DMS53 (cell line): ENCODE measurements at places on chromosomes 12 and 14.
A peak's percentile ranks its signal among the peaks of the same experiment; 100 is the strongest.

DNA sequence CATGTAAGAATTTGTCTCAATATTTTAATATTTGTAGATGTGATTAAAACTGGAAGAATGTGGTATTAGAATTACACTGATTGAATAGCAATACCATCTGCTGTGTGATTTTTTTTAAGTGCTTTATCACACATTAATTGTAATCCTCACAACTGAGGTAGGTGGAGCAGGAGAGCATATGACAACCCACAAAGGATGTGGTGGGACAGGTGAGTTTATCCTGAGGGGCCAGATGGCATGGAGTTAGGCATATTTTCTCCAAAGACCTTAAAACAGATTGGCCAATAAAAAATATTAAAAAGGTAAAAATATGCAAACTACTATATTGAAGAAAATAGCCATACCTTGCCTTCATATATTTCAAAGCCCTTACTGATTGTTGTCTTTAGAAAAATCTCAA lies 7.8 kb downstream of the LRRC10 start:
- peak; percentile 45 for DNase-seq

- DNase-seq: peak; percentile 59
Measured at GRCh38 chr12:98893675-98894411, 248.8 kb downstream of the APAF1 start.

DNA sequence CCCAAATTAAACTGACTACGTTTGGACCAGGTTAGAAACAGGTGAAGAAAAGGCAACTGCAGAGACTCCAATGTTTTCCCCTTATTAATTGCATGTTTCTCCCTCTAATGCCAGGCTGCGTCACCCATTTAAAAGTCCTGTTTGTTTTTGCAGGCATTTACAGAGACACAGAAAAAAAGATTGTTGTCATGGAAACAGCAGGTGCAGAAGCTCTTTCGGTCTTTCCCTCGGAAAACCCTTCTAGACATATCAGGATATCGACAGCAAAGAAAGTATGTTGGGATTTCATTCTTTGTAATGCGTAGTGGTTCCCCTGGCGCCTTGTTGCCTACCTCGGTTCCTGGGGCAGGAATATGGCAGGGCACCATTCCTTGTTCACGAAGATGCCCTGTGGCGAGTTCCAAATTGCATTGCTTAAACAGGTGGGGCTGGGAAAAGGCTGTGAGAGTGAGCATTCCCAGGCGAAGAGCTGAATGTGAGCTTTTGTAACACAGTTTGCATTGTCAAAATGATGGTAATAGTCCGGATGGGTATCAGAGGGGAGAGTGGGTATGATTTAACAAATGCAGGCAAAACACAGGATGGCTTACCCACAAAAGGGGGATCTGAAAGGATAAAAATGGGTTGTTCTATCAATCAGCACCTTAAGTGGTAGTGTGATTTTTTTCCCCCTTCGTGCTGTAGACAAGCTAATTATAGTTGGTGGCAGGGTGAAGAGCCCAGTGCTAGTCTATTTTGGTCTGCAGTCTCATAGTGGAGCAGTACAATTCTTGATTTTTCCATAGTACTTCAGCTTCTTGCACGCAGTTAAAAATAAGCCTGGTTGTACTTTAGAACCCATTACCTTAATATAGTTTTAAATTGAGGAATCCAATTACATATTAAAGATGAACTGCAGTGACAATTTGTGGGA lies 132.4 kb downstream of the GCH1 start:
- DNase-seq: peak; percentile 59

GRCh38 chr12:31312431-31312830 lies 13.5 kb downstream of the SINHCAF start:
- DNase-seq: no peak

GRCh38 chr12:104750061-104750460 lies 208.0 kb downstream of the SLC41A2 start:
- peak; percentile 35 for DNase-seq

GRCh38 chr12:75977590-75977951 lies 54.0 kb downstream of the PHLDA1 start:
- no peak for DNase-seq

DNA sequence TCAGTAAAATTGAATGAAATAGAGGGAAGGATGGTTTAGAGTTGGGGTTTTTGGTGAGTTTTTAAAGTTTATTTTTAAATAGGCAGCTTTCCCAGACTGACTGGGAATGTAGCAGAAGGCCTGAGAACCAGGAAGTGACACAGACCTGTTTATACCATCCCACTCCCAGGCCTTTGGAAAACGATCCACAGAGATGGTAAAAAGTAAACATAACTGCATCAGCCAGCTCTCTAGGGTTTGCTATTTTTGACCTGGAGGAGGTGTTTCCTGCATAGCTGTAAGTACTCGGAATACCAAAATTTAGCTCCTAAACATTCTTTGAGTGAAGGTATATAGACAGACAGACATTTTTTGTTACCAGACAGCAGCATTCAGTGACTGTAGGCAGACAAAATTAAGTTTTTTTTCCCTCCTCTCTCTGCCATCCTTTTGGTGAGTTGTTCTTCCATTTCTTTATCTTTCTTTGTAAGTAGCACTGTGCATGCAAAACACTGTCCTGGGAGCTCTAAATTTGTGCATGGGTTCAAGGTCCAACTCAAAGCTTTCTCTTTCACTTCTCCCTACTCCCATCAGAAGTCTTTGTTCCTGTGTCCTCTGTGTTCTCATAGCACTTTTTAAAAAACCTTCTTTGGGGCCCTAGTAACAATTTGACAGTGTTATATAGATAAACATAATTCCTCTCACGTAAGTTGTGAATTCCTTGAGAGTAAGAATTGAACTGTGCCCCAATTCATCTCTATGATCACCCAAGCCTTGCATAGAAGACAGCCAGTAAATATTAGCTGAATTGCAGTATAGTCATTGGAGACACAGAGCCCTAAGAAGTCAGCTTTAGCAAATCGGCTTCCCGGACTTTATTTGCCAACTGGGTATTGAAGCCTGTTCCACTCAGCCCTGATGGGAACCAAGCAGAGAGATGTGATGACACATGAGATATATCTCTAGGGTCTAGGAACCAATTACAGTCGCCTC lies 37.4 kb downstream of the SUSD6 start:
- peak; percentile 80 for DNase-seq

- DNase-seq: no peak
Measured at GRCh38 chr12:119177056-119177325, 1.7 kb upstream of the HSPB8 start.

- no peak for DNase-seq
Measured at GRCh38 chr12:113464452-113464775, 7.3 kb downstream of the LHX5 start.

DNA sequence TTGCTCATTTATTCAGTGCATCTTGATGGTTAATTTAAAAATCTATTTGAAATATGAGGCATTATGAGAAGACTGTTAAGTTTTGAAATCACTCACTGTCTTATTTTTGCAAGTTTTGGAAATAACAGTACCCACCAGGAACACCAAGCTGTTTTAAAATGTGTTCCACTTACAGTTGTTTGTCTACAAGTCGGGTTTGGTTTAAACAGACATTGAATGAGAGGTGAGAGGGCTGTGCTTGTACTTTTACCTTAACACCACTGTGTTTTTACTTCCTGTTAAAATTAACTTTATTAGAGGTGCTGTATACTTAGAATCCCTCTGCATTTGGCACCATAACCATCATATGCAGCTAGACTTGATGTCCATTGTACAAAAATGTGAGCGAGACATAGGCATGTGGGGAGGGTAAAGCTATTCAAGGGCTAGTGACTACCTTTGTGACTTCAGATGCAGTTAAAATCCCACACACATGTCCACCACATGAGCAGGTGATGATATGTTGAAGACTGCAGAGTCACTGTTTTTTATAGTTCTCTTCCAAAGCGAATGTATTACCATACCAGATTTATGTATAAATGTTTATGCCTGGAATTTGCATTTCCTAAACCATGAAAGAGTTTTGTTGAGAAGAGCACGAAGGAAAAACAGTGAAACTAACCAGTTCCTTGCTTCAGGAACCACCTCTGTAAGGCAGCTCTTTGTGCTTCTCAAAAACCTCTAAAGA lies 12.9 kb downstream of the ELK3 start:
- DNase-seq: no peak

GRCh38 chr14:89828471-89829165 lies 125.9 kb downstream of the EFCAB11 start:
- DNase-seq: no peak

DNA sequence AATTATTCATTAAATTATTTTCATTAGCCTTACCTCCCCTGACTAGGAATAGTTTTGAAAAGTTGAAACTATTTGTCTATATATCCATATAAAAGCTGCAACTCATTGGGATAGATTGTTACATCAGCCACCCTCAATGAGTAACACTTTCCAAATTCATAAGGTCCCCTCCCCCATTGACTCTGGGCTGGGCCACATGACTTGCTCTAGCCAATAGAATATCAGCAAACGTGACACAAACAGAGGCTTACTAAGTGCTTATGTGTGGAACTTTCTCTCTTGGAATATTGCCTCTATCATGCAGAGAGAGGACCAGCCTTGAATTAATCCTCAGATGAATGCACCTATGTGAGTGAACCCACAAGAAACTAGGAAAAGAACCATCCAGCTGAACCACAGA lies 213.7 kb downstream of the CCDC59 start:
- peak; percentile 15 for DNase-seq

GRCh38 chr12:118330421-118331018 lies 42.2 kb downstream of the TAOK3 start:
- no peak for DNase-seq

DNA sequence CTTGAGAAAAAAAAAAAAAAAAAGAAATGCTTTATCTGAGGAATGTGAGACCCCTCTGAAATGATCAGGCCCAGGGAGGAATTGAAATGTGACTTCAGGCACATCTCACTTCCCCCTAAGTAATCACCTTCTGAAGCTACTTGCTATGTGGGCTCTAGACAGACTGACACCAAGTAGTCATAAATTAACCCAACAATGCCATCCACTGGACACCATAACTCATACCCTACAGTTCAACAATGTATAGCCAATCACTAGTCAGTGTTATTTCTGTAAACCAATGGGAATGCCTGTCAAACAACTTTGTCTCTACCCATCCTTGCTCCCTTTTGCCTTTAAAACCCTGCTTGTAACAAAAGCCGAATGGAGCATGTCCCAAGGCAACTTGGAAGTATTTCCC lies 182.7 kb upstream of the TMPO start:
- DNase-seq: peak; percentile 50

- DNase-seq: no peak
Measured at GRCh38 chr14:88243946-88244345, 79.1 kb downstream of the KCNK10 start.

DNA sequence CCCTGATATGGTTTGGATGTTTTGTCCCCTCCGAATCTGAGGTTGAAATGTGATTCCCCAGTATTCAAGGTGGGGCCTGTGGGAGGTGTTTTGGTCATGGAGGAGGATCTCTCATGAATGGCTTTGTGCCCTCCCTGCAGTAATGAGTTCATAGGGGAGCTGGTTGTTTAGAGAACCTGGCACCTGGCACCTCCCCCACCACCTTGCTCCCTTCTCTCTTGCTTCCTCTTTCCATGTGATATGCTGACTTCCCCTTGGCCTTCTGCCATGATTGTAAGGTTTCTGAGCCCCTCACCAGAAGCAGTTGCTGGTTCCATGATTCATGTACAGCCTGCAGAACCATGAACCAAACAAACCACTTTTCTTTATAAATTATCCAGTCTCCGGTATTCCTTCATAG lies 32.6 kb downstream of the CD163L1 start:
- no peak for DNase-seq

GRCh38 chr14:73795974-73796373 lies 55.7 kb upstream of the PTGR2 start:
- DNase-seq: peak; percentile 60

GRCh38 chr14:21894003-21894897 lies 220.6 kb upstream of the OR4E1 start:
- DNase-seq: peak; percentile 48

DNA sequence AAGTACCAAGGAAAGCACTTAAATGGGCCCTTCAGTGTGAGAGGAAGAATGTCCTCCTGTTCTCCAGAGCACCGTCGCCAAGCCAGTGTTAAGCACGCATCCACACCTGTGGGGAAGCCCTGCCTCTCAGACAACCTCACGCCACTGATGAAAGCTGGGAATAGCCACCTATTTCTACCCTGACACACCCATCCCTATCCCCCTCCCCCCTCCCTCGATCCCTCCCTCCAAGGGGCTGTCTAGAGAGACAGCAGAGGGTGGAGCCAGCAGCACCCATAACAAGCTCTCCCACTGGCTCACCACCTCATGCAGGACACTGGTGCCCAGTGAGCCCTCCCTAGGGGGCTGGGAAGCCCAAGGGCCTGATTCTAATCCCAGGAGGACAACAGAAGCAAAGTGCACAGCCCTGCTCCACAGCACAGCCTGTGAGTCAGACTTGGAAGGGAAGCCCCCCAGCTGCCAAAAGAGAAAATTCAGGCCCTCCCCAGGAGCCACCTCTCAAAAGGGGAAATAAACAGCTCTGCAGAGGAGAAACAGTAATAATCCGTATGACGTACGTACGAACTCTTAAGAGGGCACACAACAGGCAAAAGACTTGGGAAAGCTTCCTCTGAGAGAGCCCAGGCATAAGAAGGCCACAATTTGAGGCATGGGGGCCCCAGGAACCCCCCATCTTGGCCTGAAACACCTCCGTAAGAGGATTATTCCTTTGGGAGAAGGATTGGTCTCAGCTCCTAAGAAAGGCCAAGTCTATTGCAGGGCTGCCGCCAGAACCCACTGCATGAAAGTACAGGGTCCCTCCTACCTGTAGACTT lies 7.8 kb downstream of the PITPNM2 start:
- peak; percentile 40 for DNase-seq

DNA sequence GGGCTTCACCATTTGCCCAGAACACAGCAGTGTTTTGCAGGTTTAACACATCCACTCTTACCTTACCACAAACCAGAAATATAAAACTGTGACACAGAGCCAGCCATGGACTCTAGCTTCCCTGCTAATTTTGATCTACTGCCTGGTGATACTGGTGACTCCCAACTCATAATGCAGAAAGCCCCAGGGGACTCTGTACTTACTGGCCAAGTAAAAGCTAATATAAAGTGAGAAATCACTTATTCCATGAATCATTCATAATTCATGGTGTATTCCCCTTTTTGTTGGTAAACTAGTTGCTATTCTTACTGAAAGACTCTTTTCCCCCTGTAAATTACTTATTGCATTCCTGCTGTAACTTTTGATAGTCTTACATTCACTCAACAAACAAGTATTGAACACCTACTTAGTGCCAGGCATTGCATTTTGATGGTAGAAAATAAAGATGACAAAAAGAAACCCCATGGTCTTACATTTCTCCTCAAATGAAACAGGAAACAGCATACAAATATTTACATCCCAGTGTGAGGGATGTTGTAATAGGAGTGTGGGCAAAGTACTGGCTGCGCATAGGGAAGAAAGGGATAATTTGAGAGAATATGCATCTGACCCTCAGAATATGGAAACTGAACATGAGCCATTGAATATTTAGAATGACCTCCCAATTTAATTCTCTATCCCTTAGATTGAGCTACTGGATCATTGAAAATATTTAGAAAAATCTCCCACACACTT lies 279.6 kb downstream of the PDZRN4 start:
- DNase-seq: peak; percentile 16

DNA sequence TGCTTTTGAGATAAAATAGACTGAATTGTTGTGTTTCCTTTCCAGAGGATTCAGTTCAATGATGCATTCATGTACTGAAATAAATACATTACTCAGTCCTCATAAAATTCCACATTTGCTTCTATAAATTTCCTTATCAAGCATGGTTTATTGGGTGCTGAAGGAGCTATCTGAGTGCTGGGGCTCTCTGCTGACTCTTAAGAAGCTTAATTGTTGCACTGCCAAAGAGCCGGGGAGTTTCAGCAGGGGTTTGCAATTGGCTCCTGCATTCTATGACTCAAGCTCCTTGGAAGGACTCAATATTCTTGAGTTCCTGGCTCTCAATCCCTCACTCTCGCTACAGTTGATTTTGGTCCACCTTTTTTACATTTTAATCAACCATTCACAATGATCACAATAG lies 69.8 kb upstream of the PYGL start:
- no peak for DNase-seq
